NCI-H1436 treated with DMSO at 0.1 percent for 48 hours (cell line): ENCODE measurements at places on chromosomes 11 and 22.

DNA sequence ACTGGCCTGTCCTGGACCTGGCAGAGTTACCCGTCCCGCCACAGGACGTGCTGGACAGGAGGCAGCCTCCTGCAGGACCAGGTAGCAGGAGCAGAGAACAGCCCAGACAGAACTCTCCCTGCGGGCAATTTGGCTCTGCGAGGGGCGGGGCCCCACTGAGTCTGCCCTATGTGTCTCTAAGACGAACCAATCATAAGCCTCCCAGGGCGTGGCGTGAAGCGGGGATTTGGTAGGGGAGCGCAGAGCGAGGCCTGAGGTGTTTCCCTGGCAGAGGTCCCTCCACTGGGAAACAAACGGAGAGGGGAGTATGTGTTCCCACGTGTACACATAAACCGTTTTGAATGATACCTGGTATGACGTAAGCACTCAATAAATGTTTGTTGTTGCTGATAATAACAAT, 7.4 kb downstream of the CD82 start:
- no peak for DNase-seq

DNA sequence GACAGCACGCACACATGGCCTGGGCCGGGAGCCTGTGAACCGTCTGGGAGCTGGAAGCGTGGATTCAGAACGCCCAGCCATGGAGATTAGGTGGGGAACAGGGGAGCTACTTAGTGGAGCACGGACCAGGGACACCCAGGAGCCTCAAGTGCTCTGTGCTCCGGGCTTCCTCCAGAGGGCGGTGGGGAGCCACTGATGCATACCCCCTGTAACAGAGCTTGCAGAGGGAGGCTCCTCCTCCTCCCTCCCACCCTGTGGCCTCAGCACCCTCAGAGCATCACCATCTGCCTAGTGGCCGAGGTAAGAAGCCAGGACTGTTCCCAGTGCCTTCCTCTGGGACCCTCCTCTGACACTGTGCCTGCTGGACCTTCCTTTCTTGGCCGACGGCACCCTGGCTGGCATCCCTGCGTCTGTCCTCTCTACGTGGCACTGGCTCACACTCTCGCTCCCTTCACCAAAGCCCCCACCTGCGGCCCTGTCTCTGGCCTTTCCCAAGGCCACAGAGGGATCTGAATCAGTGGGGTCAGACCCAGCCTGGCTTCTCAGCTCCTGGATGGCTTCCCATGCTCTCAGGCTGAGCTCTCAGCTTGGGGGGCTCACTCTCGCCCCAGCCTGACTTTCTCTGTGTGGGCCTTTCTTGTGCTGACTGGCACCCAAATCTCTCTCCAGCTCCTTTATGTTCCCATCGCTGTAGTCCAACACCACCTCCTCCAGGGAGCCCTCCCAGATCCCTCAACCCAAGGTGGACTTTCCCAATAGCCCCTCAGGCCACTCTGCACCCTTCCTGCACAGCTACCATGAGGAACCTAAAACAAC, 780.9 kb downstream of the BRD1 start:
- DNase-seq: peak; percentile 38

DNA sequence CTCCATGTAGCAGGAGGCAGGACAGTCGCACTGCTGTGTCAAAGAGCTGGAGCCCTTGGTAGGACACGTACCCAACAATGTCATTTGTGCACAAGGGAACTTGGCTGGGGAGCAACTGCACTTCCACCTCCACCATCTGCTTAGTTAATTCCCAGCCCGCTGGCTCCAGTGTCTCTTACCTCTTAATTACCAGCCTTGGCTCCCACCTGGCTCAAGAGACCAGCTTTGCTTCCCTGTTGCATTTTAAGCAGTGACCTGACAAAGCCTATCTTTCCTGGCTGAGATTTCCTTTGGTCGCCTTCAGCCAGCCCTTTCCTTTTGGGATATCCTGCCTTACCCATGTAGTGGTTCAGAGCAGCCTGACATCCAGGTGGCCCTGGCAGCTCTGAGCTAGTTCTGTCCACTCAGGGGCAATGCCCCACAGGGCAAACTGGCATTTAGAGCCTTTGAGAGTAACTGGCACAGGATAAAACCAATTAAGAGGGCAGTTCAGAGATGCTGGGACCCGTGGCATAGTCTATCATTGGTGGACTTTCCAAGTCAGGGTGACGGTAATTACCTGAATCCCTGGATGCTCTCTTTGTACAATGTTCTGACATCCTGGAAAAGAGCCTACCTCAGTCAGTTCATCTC, 212.6 kb upstream of the SORL1-AS1 start:
- no peak for DNase-seq

- no peak for DNase-seq
Observed at GRCh38 chr11:110918351-110918750, 206.1 kb upstream of the ARHGAP20 start.

DNA sequence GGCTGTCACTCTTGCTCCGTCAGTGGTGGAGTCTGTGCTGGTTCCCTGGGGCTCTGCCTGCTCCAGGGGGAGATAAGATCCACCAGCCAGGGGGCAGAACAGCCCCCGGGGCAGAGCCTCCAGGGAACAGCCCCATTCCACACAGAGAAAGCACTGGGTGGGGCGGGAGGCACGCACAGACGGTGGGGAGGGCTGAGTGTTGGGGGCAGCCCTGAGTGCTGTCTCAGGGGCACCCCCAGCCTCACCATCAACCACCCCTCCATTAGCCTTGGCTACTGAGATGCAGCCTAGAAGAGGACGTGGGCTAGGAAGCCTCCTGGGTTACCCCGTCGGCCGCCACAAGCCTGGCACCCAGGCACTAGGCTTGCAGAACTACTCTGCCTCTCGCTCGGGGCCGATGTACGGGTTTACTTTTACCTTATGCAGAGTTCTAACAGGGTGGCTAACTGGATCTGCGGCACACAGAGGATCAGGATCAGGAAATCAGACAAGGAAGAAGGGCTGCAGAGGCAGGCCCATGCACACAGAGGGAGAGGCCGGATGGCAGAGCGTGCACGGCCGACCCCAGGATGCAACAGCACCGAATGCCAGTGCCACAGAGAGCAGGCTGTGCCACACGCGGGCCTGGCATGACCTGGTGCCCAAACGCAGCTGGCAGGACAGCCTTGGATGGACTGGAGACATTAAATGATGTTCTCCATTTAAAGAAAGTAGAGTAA, 140.5 kb downstream of the CTTN start:
- no peak for DNase-seq

DNA sequence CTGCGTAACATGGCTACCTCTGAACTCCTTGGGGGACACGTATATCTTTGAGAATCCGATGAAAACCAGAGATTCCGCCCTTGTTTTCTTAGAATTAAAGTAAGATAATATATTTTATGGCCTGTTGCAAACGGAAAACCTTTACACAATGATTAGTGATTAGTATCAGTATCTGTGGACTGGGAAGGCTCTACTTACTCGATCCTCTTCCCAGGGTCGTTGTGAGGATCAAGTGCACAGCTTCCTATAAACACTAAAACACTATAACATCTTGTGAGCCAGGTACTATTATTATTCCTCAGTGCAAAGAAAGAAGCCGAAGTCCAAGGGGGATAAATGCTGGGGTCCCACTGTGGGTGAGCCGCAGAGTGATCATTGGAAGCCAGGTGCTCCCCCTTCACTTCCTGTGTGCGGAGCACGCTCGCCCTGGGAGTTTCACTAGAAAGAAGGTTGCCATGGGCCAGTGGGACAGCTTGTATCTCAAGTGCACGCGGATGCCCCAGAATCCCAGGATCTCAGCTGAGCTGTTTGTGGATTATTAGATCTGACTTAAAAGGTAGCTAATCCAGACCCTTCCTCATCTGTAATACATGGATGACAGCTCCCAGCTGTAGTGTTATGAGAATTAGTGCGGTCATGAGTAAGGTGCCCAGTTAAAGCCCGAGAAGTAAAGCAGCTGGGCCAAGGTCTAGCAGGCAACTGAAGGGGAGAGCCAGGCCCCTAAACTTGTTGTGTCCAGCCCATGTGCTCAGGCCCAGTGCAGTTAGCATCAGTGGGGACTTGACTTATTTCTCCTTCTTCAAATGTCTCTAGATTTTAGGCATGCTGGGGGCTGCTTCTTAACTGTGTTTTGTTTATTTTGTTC, 839 bp downstream of the CBY1 start:
- no peak for DNase-seq

DNA sequence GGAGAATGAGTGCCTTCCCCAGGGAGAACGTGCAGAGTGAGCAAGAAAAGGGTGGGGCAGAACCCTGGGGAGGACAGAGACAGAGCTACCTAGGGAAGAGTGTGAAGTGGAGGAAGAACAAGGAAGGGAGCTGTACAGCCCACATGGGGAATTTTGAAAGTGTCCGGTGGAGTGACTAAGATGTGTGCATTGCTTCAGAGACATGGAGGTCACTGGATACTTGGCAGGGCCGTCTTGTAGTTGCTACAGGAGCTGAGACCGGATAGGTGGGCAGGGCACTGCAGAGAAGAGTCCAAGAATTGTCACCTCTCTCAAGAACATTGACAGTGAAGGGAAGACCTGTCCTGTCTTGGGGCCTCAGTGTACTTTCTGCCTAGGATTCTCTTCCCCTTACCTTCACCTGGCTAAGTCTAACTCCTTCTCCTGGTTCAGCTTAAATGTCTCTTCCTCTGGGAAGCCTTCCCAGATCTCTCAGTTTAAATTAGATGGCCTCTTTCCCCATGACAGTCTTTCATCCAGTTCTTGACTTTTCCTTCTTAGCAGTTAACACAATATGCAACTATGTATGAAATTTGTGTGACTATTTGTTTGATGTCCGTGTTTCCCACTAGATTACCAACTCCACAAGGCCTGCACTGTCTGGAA, 9.2 kb upstream of the P2RY6 start:
- DNase-seq: no peak

DNA sequence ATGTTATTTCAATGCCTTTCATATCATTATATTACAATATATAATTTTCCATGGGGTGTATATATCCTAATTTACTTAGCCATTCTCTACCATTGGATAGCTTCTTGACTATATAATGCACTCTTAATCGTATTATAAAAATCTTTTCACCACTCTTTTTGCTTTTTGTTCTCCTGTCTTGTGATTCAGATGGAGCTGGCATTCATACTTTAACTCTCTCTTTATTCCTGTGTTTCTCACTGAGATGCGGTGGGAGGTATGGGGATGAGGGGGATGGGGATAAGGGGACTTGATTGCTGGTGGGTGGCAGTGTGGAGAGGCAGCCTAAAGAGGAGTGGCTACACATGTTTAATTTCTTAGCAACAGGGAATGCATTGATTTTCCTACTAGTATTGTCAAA, 105.9 kb downstream of the NELL1 start:
- DNase-seq: no peak
